ENCODE measurements at places on chromosomes 2 and 18.

- no peak overlapping the region for H3K27ac ChIP-seq
- DNase-seq = no peak
Measured at GRCh38 chr2:230879271-230879882, 14.6 kb downstream of the ITM2C start.

DNA sequence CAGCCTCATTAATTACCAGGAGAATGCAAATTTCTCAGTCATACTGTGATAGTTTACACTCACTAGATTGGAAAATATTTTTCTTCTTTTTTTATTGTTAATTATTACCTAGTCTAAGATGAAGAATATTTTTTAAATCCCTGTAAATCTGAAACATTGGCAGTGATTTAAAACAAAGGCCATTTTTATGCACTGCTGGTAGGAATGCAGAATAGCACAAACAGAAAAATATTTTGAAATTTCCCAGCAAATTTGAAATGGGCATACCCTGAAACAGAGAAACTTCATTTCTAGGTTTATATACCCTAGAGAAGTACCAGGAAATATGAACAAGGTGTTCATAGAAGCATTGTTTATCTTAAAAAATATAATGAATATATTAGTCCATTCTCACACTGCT is 31.0 kb downstream of the DYNAP start:
- no peaks in the 10 kb centered on the region for H3K36me3 ChIP-seq
- no peak overlapping the region for H3K4me3 ChIP-seq
- DNase-seq = no peak
- no peak overlapping the region for H3K27ac ChIP-seq
- H3K27me3 ChIP-seq = no peaks in the 10 kb centered on the region

- H3K4me1 ChIP-seq = peaks cover 70% of the 10 kb centered on the region
- H3K27me3 ChIP-seq = no peaks in the 10 kb centered on the region
- no peak overlapping the region for H3K27ac ChIP-seq
- peaks cover 6% of the 10 kb centered on the region for H3K36me3 ChIP-seq
- no peak overlapping the region for H3K4me3 ChIP-seq
Measured at GRCh38 chr2:65388051-65388531, 44.3 kb downstream of the SPRED2 start.

DNA sequence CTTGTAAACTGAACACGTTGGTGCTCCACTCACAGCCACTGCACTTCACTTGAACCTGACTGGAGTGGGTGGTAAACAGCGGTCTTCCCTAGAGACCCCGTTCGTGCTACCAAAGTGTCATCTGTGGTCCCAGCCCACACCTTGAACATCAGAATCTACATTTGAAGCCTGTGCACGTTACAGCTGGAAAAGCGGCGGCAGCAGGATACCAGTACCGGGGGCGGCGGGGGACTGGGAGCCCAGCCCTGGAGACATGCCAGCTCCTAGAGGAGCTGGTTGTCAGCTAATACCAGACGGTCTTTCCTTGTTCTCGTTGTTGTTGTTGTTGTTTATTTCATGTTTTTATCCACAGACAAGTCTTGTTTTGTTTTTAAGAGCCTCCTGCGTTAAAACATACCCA is 156.7 kb downstream of the WDSUB1 start:
- peaks cover 40% of the 10 kb centered on the region for H3K4me1 ChIP-seq
- no peak overlapping the region for H3K4me3 ChIP-seq
- peaks cover under 1% of the 10 kb centered on the region for H3K36me3 ChIP-seq
- DNase-seq = no peak

- DNase-seq = no peak
- H3K27ac ChIP-seq = no peak overlapping the region
- no peak overlapping the region for H3K4me3 ChIP-seq
- H3K4me1 ChIP-seq = no peaks in the 10 kb centered on the region
- no peaks in the 10 kb centered on the region for H3K36me3 ChIP-seq
Measured at GRCh38 chr2:16755442-16755841, 89.8 kb upstream of the CYRIA start.

DNA sequence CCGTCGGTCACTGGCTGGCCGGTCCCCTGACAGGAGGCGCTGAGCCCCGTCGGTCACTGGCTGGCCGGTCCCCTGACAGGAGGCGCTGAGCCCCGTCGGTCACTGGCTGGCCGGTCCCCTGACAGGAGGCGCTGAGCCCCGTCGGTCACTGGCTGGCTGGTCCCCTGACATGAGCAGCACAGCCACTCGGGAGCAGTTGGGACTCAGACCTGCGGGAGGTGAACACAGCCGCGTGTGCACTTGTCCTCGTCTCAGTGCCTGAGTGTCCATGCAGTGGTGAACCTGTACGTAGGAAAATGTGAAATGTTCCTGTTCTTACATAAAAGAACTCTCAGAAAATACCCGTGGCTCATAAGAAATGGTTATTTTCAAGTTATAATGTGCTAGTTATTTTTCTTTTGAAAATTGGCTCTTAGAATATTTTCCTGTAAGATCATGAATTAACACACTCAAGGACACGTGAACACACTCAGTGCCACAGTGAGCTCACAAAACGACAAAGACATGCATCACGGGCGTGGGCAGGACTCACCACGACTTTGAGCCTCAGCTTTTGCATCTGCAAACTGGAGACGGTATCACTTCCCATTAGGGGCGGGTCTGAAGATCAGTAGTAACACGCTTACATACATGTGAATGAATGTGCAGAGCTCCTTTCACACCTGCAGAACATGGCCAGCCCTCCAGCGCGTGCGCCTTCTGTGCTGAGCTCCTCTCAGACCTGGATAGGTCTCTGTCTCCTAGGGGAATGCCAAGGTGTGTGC is 21.1 kb upstream of the NFATC1 start:
- no peaks in the 10 kb centered on the region for H3K4me1 ChIP-seq
- H3K27me3 ChIP-seq = no peaks in the 10 kb centered on the region
- no peak overlapping the region for H3K27ac ChIP-seq
- H3K36me3 ChIP-seq = peaks cover 5% of the 10 kb centered on the region

- H3K4me3 ChIP-seq = peak overlapping the region; percentile 33
- H3K27me3 ChIP-seq = no peaks in the 10 kb centered on the region
- DNase-seq = no peak
Measured at GRCh38 chr2:101121174-101121573, 30.0 kb downstream of the TBC1D8 start.

- H3K36me3 ChIP-seq = peaks cover 29% of the 10 kb centered on the region
- DNase-seq = no peak
- no peak overlapping the region for H3K4me3 ChIP-seq
- H3K27me3 ChIP-seq = no peaks in the 10 kb centered on the region
Measured at GRCh38 chr2:189444322-189444721, 3.0 kb downstream of the WDR75 start.

- no peak overlapping the region for H3K27ac ChIP-seq
- DNase-seq = no peak
- H3K36me3 ChIP-seq = peaks cover 33% of the 10 kb centered on the region
- H3K27me3 ChIP-seq = no peaks in the 10 kb centered on the region
- peaks cover 45% of the 10 kb centered on the region for H3K4me1 ChIP-seq
- H3K4me3 ChIP-seq = no peak overlapping the region
Measured at GRCh38 chr18:8752329-8752728, 47.0 kb downstream of the MTCL1 start.

DNA sequence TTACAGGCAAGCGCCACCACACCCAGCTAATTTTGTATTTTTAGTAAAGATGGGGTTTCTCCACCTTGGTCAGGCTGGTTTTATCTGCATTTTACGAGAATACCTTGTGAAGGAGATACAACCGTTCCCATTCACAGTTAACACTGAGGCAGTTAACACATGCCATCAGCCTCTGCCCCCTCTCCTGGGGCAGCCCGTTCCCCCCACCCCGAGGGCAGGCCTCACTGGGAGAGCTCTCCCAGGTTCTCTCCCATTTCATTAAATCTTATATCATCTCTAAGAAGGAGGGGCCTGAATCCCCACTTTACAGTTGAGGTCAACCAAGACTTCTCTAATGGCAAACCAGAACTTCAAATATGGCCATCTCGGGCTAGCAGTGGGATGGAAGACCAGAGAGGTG is 95.0 kb upstream of the ST3GAL5 start:
- H3K27me3 ChIP-seq = peaks cover 27% of the 10 kb centered on the region
- H3K27ac ChIP-seq = no peak overlapping the region
- no peak for DNase-seq
- no peak overlapping the region for H3K4me3 ChIP-seq

- no peak overlapping the region for H3K4me3 ChIP-seq
- no peaks in the 10 kb centered on the region for H3K36me3 ChIP-seq
- H3K27me3 ChIP-seq = peaks cover 19% of the 10 kb centered on the region
- H3K4me1 ChIP-seq = peaks cover 19% of the 10 kb centered on the region
Measured at GRCh38 chr18:36329684-36330434, 32.3 kb downstream of the FHOD3 start.

- H3K4me3 ChIP-seq = no peak overlapping the region
- H3K36me3 ChIP-seq = peaks cover 43% of the 10 kb centered on the region
- DNase-seq = no peak
- H3K4me1 ChIP-seq = no peaks in the 10 kb centered on the region
Measured at GRCh38 chr2:240529344-240529999, 28.3 kb downstream of the ANKMY1 start.

Measured in Calu3 (cell line).